GM04503 (cell line): ENCODE measurements at places on chromosomes 16 and 17.
A peak's percentile ranks its signal among the peaks of the same experiment; 100 is the strongest.

DNA sequence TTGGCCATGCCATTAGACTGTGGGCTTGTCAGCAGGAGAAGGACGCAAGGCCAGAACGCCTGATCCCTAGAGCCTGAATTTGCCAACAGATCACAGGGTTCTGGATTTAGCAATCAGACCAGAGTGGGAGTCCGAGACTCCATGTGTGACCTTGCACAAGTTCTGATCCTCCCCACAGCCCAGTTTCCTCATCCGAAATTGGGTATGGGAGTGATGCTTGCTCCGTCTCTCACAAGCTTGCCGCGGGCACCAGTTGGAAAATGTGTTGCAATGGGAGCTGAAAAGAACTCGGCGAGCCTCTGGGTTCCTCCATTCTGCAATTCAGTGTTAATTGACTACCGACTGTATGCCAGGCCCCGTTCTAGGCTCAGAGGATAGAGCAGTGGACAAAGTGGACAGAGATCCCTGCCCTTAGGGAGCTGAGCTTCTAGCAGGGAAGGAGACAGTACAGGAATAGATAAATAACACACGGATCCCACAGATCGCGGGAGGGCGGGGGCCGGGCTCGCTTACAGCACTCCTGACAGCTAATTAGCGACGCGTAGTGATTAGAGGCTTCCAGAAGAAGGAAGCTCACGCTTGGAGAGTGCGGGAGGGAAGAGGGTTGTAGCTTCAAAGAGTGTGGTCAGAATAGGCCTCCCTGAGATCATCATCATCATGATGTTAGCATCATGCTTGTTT is 150.4 kb upstream of the CIBAR2 start:
- no peak for DNase-seq

GRCh38 chr17:49106321-49107210 is 26.0 kb upstream of the B4GALNT2 start:
- DNase-seq = no peak

DNA sequence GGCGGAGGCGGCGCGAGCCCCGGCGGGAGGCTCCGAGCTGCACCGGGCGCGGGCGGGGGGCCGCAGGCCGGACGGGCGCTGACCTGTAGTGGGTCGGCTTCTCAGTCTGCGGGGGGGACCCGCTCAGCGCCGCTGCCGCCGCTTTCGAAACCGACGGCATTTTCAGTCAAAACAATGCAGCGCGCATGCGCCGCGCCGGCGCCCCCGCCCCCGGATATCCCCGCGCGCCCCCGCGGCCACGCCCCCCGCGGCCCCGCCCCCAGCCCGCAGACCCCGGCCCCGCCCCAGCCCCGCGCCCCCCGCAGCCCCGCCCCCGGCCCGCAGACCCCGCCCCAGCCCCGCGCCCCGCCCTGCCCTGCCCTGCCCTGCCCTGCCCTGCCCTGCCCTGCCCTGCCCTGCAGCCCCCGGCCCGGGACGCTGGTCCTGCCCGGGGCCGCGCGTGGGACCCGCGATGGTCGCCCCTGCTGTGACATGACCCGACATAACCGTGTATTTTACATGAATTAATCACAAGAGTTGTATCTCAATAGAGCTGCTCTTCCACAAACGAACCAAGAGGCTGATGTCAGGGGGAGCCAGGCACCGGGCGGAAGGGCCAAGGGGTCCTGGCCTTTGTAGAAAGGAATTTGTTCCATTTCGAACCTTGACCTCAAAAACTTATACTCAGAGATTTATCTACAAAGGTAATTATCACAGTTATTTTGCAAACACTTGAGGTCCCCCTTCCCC is at the start of gene UNKL:
Gene UNKL, minus strand, starts transcription at position 173 of the 729 bp plus-strand sequence. Its CDS starts 13 bp downstream, at position 160.
- DNase-seq = no peak

GRCh38 chr17:74737299-74738050 is 419 bp downstream of the RAB37 start:
- DNase-seq = no peak

GRCh38 chr16:53945996-53946395 is 242.0 kb downstream of the FTO start:
- DNase-seq = peak; percentile 7

DNA sequence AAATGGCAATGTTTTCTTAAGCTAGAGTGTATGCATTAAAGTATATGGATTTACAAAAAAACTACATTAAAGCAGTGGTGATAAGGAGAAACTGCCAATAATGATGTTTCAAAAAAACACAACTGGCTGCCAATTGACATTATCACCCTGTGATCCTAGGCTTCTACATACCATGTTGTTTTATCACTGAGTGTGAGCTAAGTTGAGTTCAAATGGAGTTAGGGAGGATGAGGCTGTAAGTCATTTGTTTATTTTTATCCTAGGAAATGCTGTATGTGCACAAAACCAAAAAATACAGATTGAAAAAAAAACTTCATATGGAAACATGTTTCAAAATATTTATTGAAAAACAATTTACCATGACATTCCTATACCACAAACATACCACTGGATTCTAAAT is 22.9 kb downstream of the CHCT1 start:
- DNase-seq = no peak

GRCh38 chr17:63564562-63564961 is 14.3 kb downstream of the DCAF7 start:
- no peak for DNase-seq

DNA sequence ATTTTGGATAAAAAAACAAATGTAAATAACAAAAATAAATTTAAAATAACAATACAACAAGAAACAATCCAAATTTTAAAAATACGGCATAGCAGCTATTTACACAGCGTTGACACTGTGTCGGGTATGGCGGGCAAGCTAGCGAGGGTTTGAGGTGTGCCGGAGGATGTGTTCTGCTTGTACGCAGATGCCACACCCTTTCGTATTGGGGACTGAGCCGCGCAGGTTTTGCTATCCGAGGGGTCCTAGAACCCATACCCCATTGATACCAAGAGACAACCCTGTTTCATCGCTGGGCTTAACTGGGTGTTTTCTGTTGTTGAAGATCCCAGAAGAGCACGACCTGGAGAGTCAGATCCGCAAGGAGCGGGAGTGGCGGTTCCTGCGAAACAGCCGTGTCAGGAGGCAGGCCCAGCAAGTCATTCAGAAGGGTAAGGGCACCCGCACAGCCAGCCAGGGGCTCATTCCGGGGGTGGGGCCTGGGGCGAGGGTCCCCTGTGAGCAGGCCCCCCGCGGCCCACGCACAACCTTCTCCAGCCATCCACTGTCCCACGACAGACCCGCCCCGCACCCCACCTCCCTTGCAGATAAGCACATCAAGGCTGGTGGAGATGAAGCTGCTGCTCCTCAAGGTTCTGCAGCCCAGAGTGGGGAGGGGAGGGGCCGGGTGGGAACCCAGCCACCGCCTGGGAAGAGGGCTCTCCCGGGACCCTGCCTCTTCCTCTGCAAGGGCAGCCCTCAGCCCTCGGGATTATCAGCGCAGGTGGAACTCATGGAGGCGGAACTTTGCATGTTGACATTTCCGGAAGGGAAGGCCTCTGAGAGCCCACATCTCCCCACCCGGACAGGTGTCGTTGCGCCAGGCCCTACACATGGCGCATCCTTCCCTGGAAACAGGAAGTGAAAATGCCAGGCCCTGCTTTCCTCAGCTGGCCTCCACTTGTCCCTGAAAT is 51.2 kb upstream of the CHMP6 start:
- DNase-seq = no peak

- DNase-seq = peak; percentile 31
Observed at GRCh38 chr16:75340741-75341491, 89.5 kb upstream of the BCAR1 start.

- DNase-seq = no peak
Observed at GRCh38 chr17:3722716-3723115, 987 bp upstream of the HASPIN start.

DNA sequence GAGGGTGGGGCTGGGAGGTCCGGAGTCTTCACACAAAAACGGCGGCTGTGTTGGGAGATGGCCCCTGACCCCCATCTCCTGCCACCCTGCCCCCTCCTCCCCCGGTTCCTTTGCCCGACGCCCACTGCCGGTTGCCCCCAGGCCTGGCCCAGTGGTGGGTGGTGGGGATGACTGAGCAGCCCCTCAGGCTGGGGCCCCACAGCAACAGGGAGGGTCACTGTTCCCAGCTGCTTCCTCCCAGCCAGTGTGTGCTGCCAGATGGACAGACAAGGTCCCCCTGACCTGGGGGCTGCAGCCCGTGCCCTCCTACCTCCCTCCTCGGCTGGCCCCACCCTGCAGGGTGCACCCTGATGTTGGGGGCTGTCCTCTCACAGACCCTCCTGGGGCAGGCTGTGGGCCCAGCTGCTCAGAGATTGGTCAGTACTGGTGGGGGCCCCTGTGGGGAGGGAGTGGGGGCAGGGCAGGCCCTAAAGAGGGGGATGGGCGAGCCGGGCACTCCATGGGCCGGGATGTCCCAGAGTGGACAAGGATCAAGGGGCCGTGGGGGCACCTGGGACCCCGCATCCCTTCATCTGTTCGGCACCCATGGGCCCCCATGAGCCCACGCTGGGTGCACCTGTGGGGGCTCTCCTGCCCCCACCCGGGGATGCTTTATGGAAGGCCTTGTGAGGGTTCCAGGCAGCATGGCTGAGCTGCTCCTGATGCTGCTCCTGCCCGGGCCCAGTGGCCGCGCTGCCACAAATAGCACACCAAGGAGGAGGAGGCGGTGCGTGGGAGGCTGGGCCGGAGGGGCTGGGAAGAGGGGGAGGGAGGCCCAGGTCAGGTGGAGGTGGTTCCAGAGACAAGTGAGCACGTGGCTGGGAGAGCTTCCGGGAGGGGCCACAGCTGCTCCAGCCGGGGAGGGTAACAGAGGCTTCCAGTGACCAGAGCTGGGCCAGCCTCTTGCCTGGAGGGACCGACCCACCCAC is 5.1 kb downstream of the C1QTNF8 start:
- DNase-seq = no peak

DNA sequence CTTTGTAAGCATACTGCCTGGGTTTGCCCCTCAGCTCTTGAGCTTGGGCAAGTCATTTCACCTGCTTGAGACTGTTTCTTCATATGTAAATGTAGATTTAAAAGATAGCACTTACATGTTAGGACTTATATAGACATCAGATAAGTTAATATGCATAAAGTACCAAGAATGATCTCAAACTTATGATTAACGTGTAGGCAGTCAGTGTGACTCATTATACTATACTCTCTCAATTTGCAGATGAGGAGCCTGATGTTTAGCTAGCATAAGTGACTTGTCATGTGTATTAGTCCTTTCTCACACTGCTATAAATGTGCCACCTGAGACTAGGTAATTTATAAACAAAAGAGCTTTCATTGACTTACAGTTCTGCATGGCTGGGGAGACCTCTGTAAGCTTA is 690.5 kb downstream of the KCNJ2 start:
- DNase-seq = no peak

GRCh38 chr17:76948301-76948700 is 80.1 kb downstream of the MGAT5B start:
- no peak for DNase-seq

- DNase-seq = no peak
Observed at GRCh38 chr16:25950586-25951281, 259.0 kb downstream of the HS3ST4 start.

DNA sequence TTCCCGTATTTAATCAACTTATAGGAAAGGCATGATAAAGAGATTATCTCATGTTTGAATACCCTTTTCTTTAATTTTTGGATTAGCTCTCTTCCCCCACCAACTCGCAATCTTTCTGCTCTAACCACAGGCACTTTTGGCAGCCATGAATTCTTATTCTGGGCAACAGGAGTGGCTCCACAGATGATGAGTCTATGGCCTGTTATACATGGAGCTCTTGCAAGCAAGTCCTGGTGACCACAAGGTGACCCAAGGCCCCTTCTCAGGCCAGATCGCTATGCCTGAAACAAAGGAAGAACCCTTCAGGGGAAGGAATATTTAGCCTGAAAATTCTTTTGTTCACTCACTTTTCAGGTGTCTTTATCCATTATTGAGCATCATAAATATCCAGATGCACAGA is 10.8 kb upstream of the ZNF267 start:
- DNase-seq = no peak

- DNase-seq = no peak
Observed at GRCh38 chr17:8158267-8159031, 4.3 kb downstream of the VAMP2 start.

DNA sequence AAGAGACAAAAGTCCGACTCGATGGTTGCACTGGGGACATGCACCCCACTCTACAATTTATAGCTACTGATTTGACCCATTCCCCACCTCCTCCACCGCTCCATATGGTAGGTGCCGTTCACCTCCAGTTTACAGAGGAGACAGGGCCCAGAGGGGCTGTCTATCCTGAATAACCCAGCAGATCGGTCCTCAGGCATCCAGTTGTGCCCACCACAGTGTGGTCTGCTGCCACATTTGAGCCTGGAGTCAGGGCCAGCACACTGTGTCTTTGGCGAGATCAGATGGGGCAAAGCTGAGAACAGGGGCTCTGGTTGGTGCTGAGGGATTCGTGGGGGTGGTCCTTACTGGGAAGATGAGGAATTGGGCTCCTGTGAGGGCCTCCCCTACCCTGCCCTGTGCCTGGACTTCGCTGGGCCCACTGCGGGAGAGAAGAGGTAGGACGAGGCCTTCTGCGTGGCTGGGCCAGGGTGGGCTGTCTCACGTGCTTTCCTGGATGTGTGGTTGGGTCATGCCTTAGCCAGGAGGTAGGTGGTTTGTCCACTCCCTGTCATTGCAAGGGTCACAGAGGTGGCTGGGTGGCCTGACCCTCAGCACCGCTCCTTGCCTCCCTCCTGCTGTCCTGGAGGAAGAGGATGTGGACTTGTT is 2.8 kb downstream of the ADCY7 start:
- DNase-seq = no peak

GRCh38 chr16:58488531-58488930 is 11.4 kb upstream of the NDRG4 start:
- no peak for DNase-seq

GRCh38 chr17:39667945-39668924 is at the start of gene PNMT:
Gene PNMT, plus strand, starts transcription at chr17:39668453. Its CDS starts 23 bp downstream, at chr17:39668476.
- DNase-seq = no peak

DNA sequence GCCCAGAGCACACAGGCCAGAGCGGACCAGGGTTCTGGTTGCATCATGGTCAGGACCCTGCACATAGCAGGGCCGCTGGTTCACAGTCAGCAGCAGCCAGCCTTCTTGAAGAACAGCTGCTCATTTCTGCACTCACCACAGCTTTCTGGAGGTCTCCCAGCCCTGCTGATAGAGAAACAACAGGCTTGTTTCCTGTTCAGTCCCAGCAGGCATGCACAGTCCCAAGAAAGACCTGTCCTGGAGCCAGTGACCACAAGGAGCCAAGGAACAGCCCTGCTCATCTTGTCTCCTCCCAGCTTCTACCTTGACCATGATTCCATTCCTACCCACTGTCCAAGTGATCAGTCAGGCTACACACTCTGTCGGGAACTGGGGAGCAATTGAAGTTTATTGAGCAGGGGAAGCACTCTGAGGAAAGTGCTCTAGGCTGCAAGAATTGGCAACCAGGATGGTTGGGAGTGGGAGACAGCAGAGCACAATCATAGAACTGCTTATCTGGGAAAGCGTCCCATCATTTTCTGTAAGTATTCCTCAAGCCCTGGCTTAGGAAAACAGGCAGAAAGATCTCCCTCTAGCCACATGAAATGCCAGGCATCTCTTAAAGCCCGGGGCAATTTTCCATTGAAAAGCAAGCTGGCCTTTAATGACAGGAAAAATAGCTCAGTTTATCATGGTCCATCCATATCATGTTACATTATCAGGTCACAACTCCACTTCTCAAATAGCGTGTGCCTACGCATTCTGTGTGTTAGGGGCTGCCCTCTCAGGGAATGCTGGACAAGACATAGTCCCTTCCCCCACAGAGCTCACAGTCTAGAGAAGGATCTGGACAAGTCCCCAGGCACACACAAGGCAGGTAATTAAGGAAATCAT is 155.4 kb upstream of the FOXF1 start:
- no peak for DNase-seq

GRCh38 chr17:77916703-77917481 is 41.6 kb upstream of the TNRC6C start:
- no peak for DNase-seq
